ENCODE measurements at places on chromosomes 2 and 18.

DNA sequence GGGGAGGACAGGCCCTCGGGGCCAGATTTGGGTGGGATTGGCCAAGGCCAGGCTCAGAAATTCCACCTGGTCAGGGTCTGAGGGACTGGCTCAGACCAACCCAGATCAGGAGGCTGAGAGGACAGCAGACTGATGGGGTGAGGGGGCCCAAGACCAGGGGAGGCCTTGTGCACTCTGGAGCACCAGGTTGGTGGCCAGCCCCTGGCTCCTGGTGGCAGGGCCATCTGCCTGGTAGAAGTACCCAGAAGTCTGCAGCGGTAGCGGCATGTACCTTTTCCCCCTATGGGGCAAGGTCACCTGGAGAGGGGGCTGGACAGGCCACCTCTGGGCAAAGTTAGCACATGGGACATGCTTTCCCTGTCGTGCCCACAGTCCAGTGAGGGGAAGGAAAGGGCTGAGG is 21.2 kb upstream of the ODC1 start:
- DNase-seq, result no peak

- no peak for DNase-seq
Observed at GRCh38 chr2:47838686-47839085, 55.7 kb downstream of the MSH6 start.

- peak; percentile 7 for DNase-seq
Observed at GRCh38 chr2:81389203-81389602, 1084.7 kb upstream of the LRRTM1 start.

DNA sequence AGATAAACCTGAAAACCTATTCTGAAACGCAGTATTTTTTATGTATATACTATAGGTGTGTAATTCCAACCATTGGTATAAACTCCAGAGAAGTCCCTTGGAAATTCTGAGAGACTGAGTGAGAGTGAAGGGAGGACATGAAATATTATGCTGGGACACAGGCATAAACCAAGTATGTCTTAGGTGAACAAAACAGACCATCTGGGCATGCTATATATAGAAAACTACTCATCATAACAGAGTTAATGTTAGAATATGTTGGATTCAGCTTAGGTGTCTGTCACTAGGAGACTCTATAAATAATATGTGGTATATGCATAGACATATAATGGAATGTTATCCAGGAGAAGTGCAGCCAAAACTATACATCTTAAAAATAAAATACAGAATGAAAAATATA is 282.6 kb downstream of the LRP1B start:
- no peak for DNase-seq

GRCh38 chr2:43798300-43798699 is 24.5 kb downstream of the DYNC2LI1 start:
- no peak for DNase-seq

- DNase-seq, result no peak
Observed at GRCh38 chr2:47354013-47354847, 48.7 kb upstream of the MSH2 start.
